ENCODE measurements at places on chromosomes 4 and X. TPM values are rescaled to one million over a fixed set of nuclear protein-coding genes. Genes with fewer than 3 reads are reported as not detected.

DNA sequence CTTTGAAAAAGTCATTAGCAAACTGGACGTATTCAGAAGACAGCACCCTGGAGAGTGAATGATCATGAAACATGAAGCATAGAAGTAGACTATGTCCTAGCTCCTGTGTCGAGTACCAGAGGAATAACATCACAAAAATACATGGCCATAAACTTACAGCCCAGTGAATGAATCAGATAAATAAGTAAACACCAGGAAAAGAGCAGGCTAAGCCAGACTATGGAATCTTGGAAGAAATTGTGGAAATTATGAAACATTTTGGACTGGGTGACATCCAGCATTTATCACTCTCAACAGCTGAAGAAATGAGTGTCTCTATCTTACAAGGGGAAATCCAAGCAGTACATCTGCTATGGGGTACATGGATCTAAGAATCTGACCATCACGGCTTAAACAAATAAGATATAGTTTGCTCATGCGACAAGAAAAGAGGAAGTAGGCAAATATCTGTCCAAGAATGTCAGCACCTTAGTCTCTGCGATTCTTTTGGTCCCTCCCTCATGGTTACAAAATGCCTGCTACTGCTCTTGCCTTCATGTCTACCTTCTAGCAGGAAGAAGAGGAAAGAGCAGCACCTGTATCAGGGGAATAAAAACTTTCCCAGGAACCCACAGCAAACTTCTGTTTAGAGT is 481.5 kb downstream of the BCOR start:
- DNase-seq: no peak

DNA sequence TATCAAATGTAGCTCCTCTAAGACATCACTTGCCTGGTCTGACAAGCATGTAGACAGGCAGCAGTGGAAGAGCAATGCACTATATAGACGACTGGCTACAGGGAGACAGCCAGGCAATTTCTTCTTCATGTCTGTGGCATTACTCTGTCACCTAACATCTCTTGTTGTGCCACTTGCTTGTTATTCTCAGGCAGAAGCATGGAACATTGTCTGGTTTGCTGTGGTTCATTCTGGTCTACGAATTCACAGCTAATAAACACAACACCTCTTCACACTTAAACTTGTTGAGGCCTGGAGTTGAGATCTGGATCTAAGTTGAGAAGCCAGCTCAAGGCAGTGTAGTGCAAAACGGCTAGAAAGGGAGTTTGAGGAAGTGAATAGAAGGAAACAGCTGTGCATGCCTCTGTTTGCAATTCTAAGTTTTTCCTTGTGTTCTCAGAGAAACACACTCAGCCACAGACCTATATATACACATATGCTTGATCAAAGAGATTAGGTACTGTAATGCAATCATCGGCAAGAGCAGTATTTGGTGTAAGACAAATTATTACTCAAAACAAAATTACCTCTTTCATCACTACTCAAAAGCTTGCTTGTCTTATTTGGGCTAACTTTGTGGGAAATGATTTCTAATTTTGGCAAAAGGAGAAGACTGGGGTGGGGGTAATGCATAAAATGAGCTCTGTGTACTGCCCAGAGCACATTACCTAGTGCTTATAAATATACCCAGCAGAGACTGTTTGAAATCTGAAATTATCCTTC is 243.8 kb downstream of the PPP3CA start:
- peak; percentile 43 for DNase-seq

The CXorf58 gene
- not detected for total RNA-seq

DNA sequence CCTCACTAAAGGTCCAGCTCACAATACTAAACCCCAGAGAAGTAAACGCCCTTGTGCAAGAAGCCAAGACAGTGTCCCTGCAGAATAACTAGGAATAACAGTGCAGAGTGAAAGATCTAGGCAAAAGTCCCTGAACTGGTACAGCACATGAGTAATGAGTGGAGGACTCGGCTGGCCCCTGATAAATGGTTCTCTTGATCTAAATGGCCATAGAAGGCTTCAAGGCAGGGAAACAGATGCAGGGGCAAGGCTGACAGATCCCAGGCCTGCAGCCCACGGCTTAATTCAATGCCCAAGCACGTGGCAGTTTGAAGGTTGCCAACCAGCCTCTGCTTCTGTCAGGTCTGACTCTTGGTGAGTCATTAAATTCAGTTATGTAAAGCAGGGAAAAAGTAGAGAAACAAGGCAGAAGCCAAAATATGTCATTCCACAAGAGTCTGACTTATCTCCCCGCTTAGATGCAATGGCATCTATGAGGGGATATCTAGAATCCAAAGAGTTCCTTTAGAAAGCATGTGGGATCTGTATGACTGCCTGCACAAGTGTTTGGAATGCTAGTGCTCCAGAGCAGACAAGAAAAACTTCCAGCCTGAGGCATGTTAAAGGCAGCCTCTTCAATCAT is 121.3 kb downstream of the PRDM5 start:
- DNase-seq: no peak

The TBC1D19 gene
- 11.7 TPM for total RNA-seq

The FANCB gene
- total RNA-seq: 5.1 TPM

Measured in pulmonary artery endothelial cell (primary cell).